ENCODE measurements at places on chromosomes 7 and 10. TPM values are rescaled to one million over a fixed set of nuclear protein-coding genes. Genes with fewer than 3 reads are reported as not detected.

DNA sequence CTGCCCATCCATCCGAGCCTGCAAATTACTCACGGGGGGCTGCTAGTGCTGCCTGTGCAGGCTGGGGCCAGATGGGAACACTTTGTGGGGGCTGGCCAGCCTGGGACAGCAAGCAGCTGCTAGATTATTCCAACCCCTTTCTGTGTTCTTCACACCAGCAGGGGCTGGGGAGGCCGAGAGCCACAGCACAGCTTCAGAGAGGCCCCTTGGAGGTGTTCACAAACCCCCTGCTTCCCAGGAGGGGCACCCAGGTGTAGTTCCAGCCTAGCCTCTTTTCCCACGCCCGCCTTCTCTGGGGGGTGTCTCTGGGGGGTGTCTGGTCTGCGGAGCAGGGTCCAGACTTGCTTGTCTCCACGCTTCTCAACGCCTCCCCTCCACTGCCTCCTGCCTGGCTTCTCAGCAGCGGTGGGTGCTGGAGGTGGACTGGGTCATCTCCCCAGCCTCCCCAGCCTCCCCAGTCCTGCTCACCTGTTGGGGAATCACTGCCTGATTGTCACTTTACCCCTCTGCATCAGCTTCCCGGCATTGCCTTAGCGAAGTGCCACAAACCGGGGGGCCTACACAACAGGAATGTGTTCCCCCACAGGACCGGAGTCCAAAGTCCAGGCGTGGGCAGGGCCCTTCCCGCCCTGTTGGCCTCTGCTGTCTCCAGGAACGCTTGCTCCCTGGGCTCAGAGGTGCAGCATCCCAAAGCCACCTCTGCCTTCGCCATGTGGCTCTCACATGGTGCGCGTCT, 74.0 kb upstream of the EN2 start:
- no peak for DNase-seq

DNA sequence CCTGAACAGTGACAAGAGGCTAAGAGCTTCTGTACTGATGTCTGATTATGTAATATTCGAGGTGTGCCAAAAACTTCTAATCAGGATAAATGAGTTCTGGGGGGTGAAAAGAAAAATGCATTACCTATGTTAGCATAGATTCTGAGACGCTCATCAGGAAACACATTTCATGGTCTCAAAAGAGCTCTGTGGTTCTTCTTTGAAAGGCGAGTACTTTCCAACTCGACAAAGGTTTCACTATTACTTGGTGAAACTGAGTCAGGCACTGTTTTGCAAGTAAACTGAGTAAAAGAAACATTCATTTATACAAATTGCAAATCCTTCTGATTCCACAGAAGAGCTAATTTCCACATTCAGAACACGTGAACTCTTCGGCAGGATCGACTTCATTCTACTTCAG, 523.2 kb downstream of the GATA3 start:
- DNase-seq, result no peak

DNA sequence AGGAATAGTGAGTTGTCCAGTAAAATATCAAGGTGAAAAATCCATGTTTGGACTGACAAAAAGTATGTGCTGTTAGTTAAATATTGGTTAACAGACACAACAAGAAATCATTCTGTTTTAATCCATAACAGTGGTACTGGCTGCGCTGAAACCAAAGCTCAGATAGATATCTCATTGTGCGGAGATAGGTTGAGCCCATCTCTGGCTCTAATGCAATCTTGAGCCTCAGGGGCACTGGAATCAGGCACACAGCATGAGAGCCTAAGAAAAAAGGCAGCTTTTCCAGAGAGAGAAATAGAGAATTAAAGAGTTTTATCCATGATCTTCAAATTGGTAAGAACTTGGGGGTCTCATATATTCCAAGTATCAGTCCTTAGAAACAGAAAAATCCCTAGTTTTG, 373.7 kb downstream of the HPSE2 start:
- no peak for DNase-seq

GRCh38 chr7:121479466-121479865, 83.4 kb upstream of the FAM3C start:
- DNase-seq, result no peak

GRCh38 chr10:21826725-21827124, 176.8 kb downstream of the DNAJC1 start:
- DNase-seq, result no peak

DNA sequence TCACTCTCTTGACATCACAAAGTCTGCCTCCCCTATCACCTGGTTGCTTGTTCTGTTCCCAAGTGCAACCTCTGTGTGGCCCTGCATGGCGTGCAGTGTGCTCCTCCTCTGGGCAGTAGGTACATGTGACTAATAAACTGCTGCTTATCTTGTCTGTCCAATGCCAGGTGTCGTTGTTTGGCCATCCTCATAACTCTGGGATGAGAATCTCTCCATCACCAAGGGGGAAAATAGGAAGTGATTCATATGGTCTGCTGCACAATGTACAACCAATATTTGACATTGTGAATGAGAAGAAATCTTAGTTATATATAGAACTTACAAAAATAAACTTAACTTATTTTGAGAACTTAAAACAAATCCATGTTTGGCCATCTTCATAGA, 135.2 kb downstream of the INHBA start:
- DNase-seq, result no peak

GRCh38 chr7:105978035-105978434, 15.0 kb downstream of the CDHR3 start:
- no peak for DNase-seq

DNA sequence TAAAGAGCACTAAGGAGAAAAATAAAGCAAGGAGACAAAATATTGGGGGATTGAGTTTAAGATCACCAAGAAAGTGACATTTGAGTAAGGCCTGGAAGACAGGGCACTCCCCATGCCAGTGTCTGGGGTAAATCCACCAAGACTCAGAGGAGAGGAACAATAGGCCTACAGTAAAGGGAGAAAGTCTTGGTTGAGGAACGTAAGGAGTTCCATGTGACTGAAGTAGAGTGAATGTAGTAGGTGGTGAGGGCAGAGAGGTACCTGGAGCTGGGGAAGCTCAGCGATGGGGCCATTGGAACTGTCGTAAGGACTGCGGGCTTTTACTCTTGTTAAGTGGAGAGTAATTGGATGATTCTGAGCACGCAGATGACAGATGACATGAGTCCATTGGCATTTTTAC, 69.4 kb downstream of the CPED1 start:
- DNase-seq, result no peak

DNA sequence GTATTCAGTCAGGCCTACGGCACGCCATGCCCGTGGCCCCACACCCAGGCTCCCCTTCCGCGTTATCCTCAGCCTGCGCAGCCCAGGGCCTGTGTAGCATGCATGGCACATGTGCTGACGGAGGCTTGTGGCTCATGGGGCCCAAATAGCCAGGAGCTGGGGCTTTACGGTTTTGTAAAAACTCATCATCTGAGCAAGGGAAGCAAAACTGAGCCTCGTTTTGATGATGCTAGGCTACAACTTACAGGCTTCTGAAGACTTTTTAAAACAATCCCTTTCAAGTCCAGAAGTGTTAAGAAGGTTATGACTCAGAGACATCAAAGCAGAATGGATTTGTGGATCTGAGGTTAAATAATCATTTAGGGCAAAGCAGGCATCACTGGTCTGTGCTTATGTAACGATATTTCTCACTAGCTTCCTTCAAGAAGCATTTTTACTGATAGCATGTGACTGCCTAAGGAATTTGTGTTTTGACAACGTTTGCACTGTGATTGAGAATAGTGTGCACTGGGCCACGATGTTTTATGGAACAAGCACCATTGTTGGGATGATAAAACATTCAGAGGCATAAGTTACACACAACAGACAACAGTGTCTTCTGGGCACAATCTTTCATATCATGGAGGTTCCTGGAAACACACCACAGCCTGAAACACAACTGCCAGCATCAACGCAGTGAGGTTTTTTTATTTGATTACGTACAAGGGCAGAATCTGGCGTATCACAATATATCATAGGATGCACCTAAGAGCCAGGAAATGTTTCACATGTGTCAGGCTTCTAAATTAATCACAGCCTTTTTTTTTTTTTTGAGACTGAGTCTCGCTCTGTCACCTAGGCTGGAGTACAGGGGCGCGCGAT, 274.3 kb downstream of the CCDC3 start:
- DNase-seq, result peak; percentile 76

Gene PLA2G12B
- not detected for total RNA-seq

Gene VPS50
- 19.8 TPM for total RNA-seq
